ENCODE measurements at places on chromosomes 6 and 20.

- no peak overlapping the region for H3K27ac ChIP-seq
- H3K4me3 ChIP-seq, result no peak overlapping the region
- H3K27me3 ChIP-seq, result no peaks in the 10 kb centered on the region
- no peaks in the 10 kb centered on the region for H3K36me3 ChIP-seq
- no peak for DNase-seq
These were observed 296.7 kb downstream of the CDH26 start for GRCh38 chr20:60254901-60255411.

GRCh38 chr6:15588971-15589634, 73.7 kb downstream of the DTNBP1 start:
- H3K4me3 ChIP-seq, result no peak overlapping the region
- H3K27ac ChIP-seq, result no peak overlapping the region
- H3K27me3 ChIP-seq, result no peaks in the 10 kb centered on the region
- H3K4me1 ChIP-seq, result no peaks in the 10 kb centered on the region
- no peak for DNase-seq

GRCh38 chr20:38878866-38879265, 47.4 kb upstream of the FAM83D start:
- no peak overlapping the region for H3K27ac ChIP-seq
- no peaks in the 10 kb centered on the region for H3K36me3 ChIP-seq
- no peaks in the 10 kb centered on the region for H3K4me1 ChIP-seq
- H3K4me3 ChIP-seq, result no peak overlapping the region

DNA sequence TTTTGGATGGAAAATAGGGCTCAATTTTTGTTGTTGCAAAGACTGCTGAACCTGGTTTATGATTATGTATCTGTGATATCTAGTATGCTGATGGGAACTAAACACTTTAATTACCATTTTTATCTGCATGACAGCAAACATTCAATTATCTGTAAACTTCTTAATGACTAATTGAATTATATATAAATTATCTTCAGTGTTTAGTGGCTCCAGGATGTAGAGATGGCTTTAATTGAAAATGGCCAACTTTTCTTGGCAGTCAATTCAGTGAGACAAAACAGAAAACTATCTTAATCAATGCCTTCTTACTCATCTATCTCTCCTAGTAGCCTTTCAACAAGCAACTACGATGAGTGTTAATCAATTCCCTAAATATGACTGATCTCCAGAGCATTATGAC, 591.3 kb downstream of the HACE1 start:
- no peaks in the 10 kb centered on the region for H3K4me1 ChIP-seq
- H3K36me3 ChIP-seq, result no peaks in the 10 kb centered on the region
- no peaks in the 10 kb centered on the region for H3K27me3 ChIP-seq
- H3K4me3 ChIP-seq, result no peak overlapping the region

GRCh38 chr6:1381481-1382330, 7.7 kb upstream of the FOXF2 start:
- H3K4me3 ChIP-seq, result peak overlapping the region; percentile 46
- no peak overlapping the region for H3K27ac ChIP-seq
- H3K36me3 ChIP-seq, result no peaks in the 10 kb centered on the region
- H3K27me3 ChIP-seq, result peaks cover 35% of the 10 kb centered on the region

GRCh38 chr20:57262784-57263609, 3.4 kb downstream of the BMP7 start:
- no peaks in the 10 kb centered on the region for H3K36me3 ChIP-seq
- no peaks in the 10 kb centered on the region for H3K4me1 ChIP-seq
- H3K27me3 ChIP-seq, result peaks cover 2% of the 10 kb centered on the region
- no peak overlapping the region for H3K27ac ChIP-seq

DNA sequence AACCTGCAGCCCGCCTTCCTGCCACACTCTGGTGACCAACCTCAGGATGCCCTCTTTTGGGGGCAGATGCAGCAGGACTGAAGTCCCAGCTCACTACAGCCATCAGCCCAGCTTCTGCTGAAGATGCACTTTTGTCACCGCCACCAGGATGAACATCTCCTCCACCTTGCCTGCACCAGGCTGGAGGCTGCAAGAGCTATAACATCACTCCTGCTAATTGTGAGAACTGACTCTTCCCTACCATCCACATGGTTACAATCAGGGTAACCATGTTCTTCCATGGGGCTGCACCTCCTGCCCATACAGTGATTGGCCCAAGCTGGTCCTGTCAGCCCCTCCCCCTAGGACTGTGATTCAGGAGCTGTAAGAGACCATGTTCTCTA, 2.0 kb upstream of the ACTL10 start:
- DNase-seq, result no peak
- no peak overlapping the region for H3K27ac ChIP-seq
- no peaks in the 10 kb centered on the region for H3K27me3 ChIP-seq
- H3K4me1 ChIP-seq, result peaks cover 7% of the 10 kb centered on the region
- H3K4me3 ChIP-seq, result no peak overlapping the region

DNA sequence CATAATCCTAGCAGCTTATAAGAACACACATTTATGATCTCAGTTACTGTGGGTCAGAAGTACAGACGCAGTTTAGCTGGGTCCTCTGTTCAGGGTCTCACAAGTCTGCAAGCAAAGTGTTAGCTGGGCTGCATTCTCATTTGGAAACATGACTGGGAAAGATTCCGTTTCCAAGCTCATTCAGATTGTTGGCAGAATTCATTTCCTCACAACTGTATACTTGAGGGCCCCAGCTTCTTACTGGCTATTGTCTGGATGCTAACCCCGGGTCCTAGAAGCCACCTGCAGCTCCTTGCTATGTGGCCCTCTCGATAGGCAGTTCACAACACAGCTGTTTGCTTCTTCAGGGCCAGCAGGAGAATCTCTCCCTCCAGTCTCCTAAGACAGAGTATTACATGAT, 13.1 kb downstream of the TCP11 start:
- no peaks in the 10 kb centered on the region for H3K36me3 ChIP-seq
- no peaks in the 10 kb centered on the region for H3K27me3 ChIP-seq
- no peak overlapping the region for H3K4me3 ChIP-seq
- H3K4me1 ChIP-seq, result no peaks in the 10 kb centered on the region
- no peak for DNase-seq

- peaks cover 10% of the 10 kb centered on the region for H3K4me1 ChIP-seq
- H3K27me3 ChIP-seq, result no peaks in the 10 kb centered on the region
- DNase-seq, result no peak
- H3K27ac ChIP-seq, result no peak overlapping the region
- H3K36me3 ChIP-seq, result no peaks in the 10 kb centered on the region
These were observed 3.8 kb downstream of the SLC2A4RG start for GRCh38 chr20:63743210-63743970.

- no peaks in the 10 kb centered on the region for H3K36me3 ChIP-seq
- H3K27ac ChIP-seq, result no peak overlapping the region
- peaks cover 9% of the 10 kb centered on the region for H3K4me1 ChIP-seq
- H3K27me3 ChIP-seq, result no peaks in the 10 kb centered on the region
These were observed 1.5 kb downstream of the SLC23A2 start for GRCh38 chr20:4999788-5000187.

DNA sequence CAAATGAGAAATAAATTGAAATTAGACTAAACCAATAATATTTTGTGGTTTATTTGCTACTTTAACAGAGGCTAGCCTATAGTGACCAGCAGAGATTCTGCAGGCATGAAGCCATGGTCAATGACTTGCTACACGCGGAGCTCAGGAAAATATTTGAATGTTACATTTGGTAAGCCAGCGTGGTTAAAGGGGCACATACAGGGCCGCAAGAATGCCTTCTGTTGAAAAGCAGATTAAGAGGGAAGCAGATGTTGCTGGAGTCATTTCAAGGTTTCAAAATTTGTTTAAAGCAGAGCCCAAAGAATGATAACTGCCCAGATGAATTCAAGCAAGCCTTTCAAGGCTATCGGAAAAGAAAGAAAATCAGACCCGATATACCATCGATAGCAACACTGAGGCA, 294.3 kb upstream of the MAN1A1 start:
- no peaks in the 10 kb centered on the region for H3K27me3 ChIP-seq
- no peak for DNase-seq
- H3K4me1 ChIP-seq, result no peaks in the 10 kb centered on the region
- no peaks in the 10 kb centered on the region for H3K36me3 ChIP-seq

- no peaks in the 10 kb centered on the region for H3K36me3 ChIP-seq
- no peaks in the 10 kb centered on the region for H3K27me3 ChIP-seq
These were observed 32.7 kb downstream of the PTPRK start for GRCh38 chr6:128487746-128488145.

DNA sequence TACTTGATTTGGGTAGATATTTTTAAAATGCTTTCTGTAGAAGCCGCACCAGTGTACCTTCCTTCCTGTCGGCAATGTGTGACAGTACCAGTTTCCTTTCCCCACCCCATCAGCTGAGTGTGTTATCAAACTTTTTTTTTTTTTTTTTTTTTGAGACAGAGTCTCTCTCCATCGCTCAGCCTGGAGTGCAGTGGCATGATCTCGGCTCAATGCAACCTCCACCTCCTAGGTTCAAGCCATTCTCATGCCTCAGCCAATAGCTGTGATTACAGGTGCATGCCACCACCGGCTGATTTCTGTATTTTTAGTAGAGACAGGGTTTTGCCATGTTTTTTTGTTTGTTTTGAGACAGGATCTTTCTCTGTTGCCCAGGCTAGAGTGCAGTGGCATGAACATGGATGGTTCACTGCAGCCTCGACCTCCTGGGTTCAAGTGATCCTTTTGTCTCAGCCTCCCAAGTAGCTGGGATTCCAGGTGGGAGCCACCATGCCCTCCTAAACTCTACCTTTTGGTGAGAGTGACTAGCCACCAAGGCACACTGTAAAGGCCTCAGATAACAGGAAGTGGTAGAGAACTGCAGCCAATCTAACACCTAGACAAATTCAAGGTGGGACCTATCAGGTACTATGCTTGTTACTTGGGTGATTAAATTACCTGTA, 26.5 kb upstream of the ZBTB22 start:
- no peak for DNase-seq
- no peak overlapping the region for H3K27ac ChIP-seq
- no peaks in the 10 kb centered on the region for H3K4me1 ChIP-seq

DNA sequence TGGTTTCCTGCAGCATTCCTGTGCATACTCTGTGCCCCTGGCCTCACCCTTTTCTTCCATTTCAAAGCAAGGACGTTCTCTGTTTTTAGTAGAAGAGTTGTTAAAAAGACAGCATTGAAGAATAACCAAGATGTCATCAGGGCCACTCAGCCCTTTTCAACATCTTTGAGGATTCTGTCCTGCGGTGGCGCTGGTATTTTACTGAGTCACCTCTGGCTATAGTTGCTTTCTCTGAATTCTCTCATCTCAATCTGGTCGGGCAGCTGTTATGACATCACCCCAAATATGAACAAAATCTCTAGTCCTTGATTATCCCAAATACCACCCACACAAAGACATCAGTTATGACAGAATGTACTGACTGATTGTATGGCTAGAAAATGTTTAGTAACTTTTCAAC, 204.2 kb downstream of the GRIK2 start:
- no peaks in the 10 kb centered on the region for H3K36me3 ChIP-seq
- H3K27me3 ChIP-seq, result no peaks in the 10 kb centered on the region
- no peak overlapping the region for H3K27ac ChIP-seq

- DNase-seq, result no peak
- no peaks in the 10 kb centered on the region for H3K4me1 ChIP-seq
- H3K27ac ChIP-seq, result no peak overlapping the region
- no peak overlapping the region for H3K4me3 ChIP-seq
These were observed 89.6 kb upstream of the DOK5 start for GRCh38 chr20:54385746-54386145.

DNA sequence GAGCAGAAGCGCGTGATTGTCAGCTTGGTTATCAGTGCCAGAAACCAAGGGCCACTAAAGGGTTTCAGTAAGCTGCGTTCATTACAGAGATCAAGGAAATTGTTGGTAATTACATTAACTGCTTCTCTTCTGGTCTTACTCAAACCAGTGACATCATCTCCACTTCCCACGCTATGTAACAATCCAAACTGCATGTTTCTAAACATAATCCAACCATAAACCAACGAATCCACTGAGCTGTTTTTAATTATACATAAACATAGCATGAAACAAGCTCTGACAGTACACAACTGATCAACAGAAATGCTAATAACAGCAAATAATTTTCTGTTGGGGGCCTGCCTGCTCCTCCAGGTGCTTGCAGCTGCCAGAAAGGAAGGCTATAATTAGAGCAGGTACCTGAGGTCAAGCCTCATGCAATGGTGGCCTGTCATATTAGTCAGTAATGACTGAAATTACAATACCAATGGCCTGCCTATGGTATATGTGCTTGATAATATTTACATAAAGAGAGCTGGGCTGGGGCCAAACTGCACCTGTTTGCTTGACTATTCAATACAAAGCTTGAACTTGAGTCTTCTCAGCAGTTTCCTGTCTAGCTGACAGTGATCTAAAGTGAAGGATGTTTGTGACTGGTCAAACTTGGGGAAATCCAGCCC, 40.1 kb downstream of the ILRUN start:
- no peak for DNase-seq
- no peaks in the 10 kb centered on the region for H3K36me3 ChIP-seq
- peak overlapping the region; percentile 39 for H3K4me3 ChIP-seq

- no peaks in the 10 kb centered on the region for H3K4me1 ChIP-seq
- H3K4me3 ChIP-seq, result no peak overlapping the region
- DNase-seq, result no peak
- no peaks in the 10 kb centered on the region for H3K36me3 ChIP-seq
- H3K27me3 ChIP-seq, result no peaks in the 10 kb centered on the region
These were observed 385.7 kb downstream of the GRIK2 start for GRCh38 chr6:101779051-101779844.

- no peaks in the 10 kb centered on the region for H3K27me3 ChIP-seq
- H3K4me3 ChIP-seq, result no peak overlapping the region
- H3K27ac ChIP-seq, result no peak overlapping the region
These were observed 51.1 kb downstream of the CDH26 start for GRCh38 chr20:60009318-60009717.

GRCh38 chr6:15244620-15245360, 1.1 kb upstream of the JARID2 start:
- no peaks in the 10 kb centered on the region for H3K36me3 ChIP-seq
- H3K4me1 ChIP-seq, result no peaks in the 10 kb centered on the region
- peak overlapping the region; percentile 79 for H3K4me3 ChIP-seq
- no peaks in the 10 kb centered on the region for H3K27me3 ChIP-seq
- H3K27ac ChIP-seq, result peak overlapping the region; percentile 97
- peak; percentile 84 for DNase-seq

GRCh38 chr6:137094411-137095008, 49.7 kb upstream of the IL20RA start:
- H3K36me3 ChIP-seq, result no peaks in the 10 kb centered on the region
- H3K4me1 ChIP-seq, result no peaks in the 10 kb centered on the region
- H3K27me3 ChIP-seq, result no peaks in the 10 kb centered on the region
- DNase-seq, result no peak
- no peak overlapping the region for H3K27ac ChIP-seq

DNA sequence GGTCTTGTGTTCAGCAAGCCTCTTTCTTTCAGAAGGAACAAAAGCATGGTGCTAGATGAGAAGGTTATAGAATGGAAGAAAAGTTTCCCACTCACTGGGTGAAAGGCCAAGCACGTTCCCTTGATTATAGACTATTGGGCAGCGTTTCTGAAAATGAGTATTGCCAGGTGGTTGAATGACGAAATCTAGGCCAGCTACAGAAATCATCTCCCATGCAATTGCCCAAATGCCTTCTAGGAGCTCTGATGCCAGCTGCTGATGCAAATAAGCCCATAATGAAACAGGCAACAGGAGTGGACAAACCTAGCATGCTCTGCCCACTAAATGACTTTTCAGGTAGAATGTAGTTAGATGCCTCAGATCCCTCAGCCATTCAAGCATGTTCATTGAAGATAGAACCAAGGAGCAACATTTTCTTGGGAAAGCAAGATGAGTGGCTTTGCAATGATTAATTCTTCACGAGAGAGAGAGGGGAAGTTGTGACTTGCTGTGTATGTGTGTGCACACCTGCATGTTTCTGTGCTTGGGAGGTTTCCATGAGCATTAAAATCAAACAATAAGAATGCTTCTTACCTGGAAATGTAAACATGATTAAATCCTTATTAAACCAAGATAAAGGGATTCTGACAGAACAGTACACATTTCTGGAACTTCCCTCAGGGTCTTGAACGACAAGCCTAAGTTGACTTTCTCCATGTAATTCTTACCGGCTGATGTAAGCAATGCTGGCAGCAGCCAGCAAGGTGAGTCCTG, 43.6 kb downstream of the ADTRP start:
- no peak for DNase-seq
- H3K4me1 ChIP-seq, result peaks cover 9% of the 10 kb centered on the region
- peak overlapping the region; percentile 19 for H3K27ac ChIP-seq
- H3K36me3 ChIP-seq, result no peaks in the 10 kb centered on the region
- H3K4me3 ChIP-seq, result no peak overlapping the region

Measured in pancreas (tissue), 10 donors.